ENCODE measurements at places on chromosomes 12 and 14.

GRCh38 chr12:87120440-87120839, 864.2 kb upstream of the MGAT4C start:
- no peak for DNase-seq

DNA sequence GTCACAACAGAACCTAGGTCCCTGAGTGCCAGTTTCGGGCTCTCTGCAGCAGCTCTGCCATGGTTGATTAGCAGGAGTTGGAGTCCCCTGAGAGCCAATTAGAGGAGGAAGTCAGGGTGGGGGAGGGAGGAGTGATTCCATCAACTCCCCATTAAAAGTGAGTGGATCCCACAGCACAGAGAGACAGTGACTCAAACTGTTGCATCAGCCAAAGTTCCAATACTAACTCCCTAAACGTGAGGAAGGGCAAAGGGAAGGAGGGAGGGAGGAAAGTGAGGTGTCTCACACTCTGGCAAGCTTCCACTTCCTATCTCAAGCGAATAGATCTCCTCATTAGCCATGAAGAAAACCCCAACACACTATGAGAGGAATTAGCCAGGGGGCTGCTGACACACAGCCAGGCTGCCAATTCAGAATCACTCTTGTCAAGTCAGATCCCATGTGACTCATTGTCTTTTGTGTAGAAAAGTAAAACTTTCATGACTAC, 23.6 kb downstream of the OR11H4 start:
- DNase-seq, result peak; percentile 69

GRCh38 chr12:5718073-5718472, 227.0 kb downstream of the ANO2 start:
- DNase-seq, result no peak

DNA sequence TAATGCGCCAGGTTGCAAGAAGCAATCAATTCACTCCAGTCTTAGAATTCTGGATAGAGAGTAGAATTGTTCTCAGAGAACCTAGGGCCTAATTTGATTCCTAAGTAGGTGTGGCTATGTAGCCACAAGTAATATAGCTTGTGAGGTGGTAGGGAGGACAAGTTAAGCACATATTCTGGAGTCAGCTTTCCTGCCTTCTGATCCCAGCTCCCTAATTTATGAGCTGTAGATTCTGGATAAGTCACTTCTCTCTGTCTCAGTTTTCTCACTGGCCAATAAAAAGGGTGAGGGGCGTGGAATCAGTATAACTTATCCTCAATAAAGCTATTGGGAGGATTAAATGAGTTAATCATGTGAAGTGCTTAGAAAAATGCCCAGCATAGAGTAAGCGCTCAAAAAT, 3.0 kb upstream of the SNW1 start:
- no peak for DNase-seq

DNA sequence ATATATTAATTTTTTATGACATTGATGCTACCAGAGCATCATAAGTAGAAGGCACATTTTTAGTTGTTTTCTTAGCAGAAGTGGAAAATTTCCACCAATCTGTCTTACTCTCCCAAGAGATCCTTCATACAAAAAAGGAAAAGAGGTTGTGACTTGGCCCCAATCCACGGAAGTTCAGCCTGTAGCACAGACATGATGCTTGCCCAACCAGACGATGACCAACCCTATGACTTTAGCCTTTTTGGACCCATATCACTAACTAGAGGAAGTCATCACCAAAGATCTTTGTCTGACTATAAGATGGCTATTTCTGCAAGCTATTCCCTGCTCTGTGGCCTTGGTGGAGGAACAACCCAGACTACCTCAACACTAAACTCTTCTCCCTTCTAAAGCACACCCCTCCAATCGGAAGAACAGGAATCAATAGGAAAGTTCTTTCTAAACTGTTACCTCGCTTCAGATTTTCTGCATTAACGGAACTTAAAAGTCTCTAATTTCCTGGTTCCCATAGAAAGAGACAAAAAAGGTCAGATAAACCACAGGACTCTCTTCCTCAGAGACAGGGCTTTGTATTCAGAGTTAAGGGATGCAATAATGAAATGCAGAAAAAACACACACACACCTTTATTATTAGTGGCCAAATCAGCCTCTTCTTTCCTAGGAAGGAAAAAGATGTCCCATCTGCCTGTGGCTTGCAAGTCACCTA, 4.1 kb upstream of the RHOJ start:
- no peak for DNase-seq

- no peak for DNase-seq
These were observed 13.5 kb upstream of the TAS2R46 start for GRCh38 chr12:11075642-11076041.

DNA sequence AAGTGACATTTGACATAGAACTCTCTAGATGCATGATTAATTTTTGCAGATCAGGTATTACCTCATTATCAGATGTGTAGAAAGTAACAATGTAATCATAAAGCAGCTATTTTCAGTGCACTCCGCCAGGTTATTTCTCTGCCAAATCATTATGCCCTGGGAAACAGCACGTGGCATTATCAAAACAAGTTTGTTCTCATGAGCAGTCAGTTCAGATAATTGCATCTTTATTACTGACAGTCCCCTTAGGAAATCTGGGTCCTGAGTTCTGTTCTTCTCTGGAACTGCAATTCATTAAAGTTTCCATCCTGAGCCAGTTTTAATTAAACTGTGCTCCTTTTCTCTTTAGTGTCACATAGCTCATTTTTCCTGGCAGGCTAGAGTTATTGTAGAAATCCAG, 94.7 kb upstream of the KRR1 start:
- DNase-seq, result no peak

- DNase-seq, result no peak
These were observed at the start of gene SSPN for GRCh38 chr12:26195250-26195640. Gene SSPN, plus strand, starts transcription at chr12:26195573. Its CDS starts 100 bp downstream, at chr12:26195673.

- DNase-seq, result no peak
These were observed 20.1 kb downstream of the APOBEC1 start for GRCh38 chr12:7645395-7646177.

DNA sequence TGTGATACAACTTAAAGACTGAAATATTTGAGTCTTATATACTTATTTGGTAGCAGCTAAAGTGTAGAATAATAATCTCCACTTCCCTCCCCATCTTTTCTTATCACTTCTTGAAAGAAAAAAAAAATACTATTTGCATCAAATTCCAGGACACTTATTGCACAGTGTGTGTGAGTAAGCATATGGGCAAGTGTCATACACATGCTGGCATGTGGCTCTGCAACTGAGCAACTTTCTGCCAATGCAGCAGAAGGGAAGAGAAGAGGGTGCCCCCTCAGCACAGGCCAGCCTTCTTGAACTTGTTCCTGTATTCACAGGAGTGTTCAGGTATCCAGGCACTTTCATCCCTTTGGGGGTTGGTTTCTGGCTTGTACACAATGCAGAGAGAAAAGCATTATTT, 145.8 kb downstream of the CPNE8 start:
- DNase-seq, result no peak

GRCh38 chr12:19074700-19075099, 54.8 kb upstream of the PLEKHA5 start:
- DNase-seq, result no peak

Data from GM04503 (cell line).